ENCODE measurements at places on chromosomes 12 and 14.

DNA sequence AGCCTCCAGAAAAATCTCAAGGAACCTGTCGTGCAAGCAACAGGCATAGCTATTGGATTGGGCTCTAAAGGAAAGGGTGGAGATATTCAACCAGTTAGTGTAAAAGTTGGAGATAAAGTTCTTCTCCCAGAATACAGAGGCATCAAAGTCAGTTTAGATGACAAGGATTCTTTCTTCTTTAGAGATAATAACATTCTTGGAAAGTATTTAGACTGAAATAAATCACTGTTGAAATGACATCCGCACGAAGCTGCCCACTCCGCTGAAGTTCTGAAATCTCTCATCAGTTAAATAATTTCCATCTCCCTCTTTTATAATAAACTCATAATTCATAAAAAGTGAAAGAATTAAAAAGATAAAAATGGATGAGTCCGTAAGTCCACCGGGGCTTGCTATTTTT is 1354.9 kb upstream of the TMEM132C start:
- no peak for DNase-seq

GRCh38 chr12:52924764-52925716 is 20.2 kb upstream of the KRT8 start:
- DNase-seq = no peak

GRCh38 chr14:54450535-54450934 is 9.4 kb upstream of the CNIH1 start:
- DNase-seq = no peak

- DNase-seq = no peak
Measured at GRCh38 chr12:123384318-123384993, 524 bp downstream of the KMT5A start.

- no peak for DNase-seq
Measured at GRCh38 chr14:88422919-88423650, 37.6 kb downstream of the SPATA7 start.

GRCh38 chr14:96098309-96098998 is 59.3 kb downstream of the C14orf132 start:
- DNase-seq = no peak

GRCh38 chr12:62347922-62348650 is 87.9 kb downstream of the USP15 start:
- no peak for DNase-seq

GRCh38 chr12:50505675-50506530 is 1.1 kb downstream of the DIP2B start:
- DNase-seq = no peak

DNA sequence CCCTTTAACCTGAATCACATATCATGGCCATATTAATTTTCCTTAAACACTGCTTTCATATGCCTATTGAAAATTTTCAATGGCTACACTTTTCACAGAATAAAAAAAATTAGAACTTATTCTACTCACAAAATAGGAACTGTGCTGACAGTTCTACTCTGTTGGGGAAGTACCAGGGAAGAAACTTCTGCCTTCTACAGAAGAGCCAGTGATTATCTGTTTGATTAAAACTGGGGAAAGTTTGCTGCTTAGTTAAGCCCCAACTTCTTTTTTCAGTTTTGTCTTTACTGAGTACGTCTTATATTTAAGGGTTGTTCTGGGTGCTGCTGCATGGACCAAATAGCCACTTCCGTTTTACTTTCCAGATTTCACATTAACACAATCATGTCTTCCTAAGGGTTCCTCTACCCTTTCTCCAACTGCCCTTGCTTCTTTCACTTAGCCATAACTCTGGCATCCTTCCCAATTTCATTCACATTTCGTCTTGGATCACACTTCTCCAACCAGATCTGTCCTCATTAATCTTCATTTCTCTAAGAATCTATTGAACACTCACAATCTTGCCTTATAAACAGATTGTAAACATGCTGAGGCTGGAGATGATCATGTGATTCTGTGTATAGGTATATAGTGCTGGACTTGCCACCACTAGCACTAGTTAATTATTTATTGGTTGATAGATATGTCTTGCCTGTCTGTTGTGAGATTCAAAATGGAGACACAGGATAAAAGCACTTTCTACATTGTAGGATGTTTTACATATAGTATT is 1.9 kb upstream of the SEL1L start:
- DNase-seq = no peak

GRCh38 chr12:41277100-41277945 is 89.2 kb downstream of the PDZRN4 start:
- no peak for DNase-seq

DNA sequence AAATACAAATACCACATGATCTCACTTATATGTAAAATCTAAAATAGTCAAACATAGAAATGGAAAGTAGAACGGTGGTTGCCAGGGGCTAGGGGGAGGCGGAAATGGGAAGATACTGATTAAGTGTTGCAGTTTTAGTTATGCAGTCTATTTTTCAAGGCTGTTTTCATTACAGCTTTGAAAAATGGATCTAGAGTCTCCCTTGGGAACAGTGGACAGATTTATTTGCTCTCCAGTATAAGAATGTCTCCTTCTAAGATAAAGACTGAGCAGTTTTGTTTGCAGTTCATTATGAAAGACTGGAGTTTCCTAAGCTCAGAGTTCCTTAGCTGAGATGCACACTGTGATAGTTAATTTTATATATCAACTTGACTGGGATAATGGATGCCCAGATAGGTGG is 202.5 kb downstream of the KLHL28 start:
- DNase-seq = no peak

GRCh38 chr14:91367173-91368171 is 50.1 kb downstream of the CCDC88C start:
- no peak for DNase-seq

DNA sequence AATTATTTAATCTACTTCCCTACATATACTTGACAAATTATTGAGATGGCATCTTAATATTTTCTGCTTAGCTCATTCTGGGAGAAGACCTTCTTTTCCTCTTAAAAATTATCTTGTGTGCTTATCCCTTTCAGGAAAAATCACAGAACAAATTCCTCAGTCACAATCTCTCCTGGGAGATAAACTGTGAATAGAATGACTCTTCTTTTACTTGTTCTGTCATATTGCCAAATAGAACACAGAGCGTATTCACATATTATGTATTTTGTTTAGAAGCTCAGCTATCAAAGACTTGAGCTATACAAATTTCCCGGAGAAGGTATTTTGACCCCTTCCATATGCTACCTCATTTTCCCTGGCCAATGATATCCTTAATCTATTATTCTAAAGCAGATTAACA is 146.7 kb downstream of the TMEM117 start:
- DNase-seq = no peak

DNA sequence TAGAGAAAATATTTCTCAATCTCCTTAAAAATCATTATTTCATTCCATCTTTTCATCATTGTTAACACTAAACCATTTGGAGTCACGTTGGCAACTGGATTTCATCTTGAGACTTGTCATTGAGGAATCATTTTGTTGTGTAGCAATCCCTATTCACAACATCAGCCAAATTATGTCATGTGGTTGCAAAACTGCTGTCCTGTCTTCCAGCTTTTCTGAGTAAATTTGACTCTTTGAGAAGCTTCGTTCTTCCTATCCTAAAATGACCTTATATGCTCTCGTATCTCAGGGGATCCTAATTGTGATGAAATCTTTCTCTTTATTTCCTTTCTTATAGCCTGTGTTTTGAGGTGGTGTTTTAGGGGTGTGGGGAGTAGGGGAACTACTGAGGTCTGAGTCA is 30.6 kb upstream of the KICS2 start:
- DNase-seq = no peak

GRCh38 chr14:48125654-48126053 is 450.2 kb upstream of the MDGA2 start:
- DNase-seq = no peak

DNA sequence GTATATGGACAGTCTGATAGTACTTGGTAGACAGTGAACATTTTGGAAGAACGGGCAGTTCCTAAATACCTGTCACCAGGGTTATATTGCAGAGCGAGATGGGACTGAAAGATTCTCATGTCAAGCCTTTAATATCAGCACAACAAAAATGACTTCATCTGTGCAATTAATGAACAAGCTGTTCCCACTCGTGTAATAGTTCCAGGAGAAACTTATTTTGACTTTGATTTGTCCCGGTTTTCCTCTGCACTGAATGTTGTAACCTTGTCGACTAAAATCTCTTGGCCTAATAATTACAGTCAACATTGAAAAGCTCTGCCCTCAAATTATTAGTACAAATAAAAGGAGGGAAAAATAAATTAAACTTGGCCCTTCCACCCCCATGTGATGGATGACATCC is 79.5 kb downstream of the WASHC3 start:
- DNase-seq = no peak

DNA sequence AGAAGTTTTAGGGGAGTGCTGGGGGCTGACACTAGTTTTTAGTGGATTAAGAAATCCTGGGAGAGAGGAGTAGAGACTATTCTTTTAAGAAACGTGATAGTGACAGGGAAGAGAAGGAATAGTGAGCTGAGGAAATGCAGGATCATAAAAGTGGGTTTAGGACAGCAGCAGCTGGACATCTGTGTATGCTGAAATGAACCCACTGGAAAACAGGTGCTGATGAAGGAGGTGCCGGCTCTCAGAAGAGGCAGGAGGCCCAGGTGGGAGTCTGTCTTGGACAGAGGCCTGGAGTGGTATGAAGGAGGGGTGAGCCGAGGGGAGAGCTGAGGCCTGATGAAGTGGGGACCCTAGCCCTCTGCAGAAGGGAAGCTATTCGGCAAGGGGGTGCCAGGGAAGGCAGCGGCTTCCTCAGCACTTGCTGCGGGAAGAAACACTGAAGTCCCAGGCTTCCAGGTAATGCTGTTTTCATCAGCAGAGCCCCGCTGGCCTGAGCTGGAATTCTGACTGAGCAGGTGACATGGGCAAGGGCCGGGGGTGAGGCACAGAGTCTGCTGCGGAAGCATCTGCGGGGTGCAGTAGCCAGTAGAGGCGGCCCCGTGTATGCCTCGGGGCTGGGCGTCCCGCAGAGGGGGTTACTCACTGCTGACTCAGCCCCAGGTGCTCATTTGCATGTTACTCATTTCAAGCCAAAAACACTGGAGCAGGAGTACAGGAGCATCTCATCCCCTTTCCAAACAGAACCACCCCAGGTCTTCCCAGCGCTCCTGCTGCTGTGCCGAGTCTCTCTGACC is 89.7 kb downstream of the TMCC3 start:
- no peak for DNase-seq

- DNase-seq = no peak
Measured at GRCh38 chr12:76422154-76422542, 73.9 kb upstream of the BBS10 start.

DNA sequence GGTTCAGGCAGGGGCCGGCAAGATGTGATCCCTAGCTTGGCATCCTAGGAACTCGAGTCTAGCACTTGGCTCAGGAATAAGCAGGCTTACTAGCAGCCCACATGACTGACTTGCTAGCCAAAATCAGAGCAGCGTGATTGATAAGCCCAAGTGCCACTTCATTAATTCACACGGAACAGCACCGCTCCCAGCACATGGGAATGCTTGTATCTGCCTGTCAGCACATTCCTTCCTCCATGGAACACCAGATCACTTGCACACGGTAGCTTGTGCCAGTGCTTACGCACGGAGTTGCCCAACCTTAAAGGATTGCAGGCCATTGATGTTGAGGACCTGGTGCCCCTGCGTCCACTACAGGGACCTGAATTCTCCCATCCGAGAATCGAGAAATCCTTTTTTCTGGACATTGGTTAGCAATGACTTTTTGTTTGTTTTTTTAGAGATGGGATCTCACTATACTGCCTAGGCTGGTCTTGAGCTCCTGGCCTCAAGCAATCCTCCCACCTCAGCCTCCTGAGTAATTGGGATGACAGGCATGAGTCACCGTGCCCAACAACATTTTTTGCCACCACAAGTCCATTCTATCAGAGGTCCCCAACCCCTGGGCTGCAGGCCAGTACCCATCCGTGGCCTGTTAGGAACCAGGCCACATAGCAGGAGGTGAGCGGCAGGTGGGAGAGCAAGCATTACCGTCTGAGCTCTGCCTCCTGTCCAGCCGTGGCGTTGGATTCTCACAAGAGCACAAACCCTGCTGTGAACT is 30.6 kb upstream of the TSPAN9 start:
- DNase-seq = no peak

GRCh38 chr14:101598159-101598558 is 36.9 kb downstream of the DIO3 start:
- DNase-seq = no peak

DNA sequence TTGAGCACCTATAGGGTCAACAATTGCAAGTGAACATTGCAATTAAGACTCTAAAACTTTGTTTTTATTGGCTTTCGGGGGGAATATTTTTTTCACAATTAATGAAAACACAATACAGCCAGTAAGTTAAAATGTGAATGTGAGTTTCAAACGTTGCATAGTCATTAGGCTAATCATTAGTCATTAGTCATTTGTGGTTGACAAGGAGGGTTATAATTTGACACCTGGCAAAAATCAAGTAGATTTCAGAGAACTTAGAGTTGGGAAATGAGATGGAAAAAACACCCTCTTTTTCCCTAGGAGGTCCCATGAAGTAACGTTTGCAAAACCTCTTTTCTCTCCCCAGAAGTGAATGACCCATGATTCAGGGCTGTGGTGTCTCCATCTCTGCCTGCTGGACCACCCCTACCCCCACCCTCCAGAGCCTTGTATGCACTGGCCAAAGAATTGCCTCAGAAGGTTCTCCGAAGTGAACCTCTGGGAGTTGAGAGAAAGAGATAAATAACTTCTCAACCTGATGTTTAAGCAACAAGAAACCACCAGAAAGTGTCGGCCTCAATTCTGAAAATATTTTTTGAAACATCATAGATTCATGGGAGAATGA is 196.3 kb downstream of the PAX9 start:
- no peak for DNase-seq

DNA sequence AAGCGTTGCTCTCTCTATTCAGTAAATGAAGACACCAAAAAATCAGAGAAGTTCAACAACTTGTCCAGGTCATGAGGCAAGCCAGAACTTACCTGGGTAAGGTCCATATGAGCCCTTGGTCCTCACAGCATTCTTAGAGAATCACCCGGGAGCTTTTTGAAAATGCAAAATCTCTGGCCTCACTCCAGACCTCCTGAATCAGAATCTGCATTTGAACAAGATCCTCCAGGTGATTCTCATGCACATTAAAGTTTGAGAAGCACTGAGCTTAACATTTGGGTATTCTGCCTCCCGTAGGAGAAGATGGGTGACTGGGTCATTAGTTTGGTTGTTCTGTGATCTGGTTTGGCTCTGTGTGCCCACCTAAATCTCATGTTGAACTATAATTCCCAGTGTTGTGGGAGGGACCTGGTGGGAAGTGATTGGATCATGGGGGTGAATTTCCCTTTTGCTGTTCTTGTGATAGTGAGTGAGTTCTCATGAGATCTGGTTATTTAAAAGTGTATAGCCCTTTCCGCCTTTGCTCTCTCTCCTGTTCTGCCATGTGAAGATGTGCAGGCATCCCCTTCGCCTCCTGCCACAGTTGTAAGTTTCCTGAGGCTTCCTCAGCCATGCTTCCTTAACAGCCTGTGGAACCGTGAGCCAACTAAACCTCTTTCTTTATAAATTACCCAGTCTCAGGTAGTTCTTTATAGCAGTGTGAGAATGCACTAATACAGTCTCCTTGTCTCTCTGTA is 221.2 kb downstream of the RAD51B start:
- no peak for DNase-seq
